ENCODE measurements at places on chromosomes 16 and 17.

- DNase-seq = no peak
These were observed 13.7 kb downstream of the BLMH start for GRCh38 chr17:30278032-30278431.

- no peak for DNase-seq
These were observed 43.2 kb downstream of the RAI1 start for GRCh38 chr17:17724307-17725010.

DNA sequence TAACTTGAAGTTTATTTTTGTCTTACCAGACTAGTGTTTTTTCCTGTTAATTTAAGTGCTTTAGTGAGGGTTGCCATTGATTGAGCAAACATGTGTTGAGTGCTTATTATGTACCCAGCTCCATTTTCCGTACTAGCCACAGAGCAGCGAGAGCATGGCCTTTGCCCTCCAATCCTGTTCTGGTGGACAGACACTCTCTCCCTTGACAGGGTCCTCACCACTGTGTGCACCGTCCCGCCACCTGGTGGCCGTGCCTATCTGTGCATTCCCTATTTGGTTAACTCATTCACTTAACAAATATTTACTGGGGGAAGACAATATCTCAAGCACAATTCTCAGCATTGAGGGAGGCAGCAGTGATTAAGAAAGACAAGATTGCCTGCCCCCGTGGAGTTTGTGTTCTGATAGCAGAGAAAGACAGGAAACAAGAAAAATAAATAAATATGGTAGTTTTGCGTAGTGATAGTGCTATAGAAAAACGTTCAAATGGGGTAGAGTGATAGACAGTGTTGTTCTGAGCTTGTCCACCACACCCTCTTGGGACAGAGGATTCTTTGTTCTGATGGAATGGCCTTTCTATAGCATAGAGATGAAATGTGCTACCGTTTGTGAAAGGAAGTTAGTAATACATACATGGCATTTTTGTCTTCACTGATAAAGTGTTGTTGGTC lies 13.0 kb downstream of the CDH13 start:
- DNase-seq = no peak

DNA sequence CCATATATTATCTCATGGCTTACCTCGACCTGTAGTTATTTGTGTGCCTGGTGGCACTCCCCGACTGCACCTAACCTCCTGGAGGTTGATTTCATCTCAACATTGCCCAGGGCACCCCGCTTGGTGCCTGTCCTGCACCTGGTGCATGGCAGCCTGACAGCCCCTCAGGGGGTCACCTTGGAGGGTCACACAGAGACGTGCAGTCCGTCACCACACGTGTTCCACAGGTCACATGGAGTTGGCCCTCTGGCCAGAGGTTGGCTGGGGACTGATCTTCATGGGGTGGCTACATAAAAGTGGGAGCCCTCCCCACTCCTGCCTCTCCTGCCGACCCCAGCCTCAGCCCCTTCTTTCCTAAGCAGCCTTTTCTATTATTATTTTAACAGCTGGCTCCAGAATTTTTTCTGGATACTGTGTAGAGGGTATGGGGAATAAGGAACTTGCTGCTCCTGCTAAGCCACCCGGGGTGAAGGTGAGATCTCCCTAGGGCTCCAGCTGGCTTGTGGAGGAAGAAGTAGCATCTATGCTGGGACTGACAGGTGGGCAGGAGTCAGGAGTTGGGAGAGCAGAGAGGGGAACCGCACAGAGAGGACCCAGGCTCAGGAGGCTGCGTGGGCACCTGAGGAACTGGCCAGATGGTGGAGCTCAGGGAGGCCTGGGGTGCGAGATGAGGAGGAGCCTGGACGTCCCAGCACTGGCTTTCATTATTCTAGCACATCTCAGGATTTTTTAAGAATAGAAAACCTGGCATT lies 12.5 kb upstream of the NKD1 start:
- DNase-seq = no peak

DNA sequence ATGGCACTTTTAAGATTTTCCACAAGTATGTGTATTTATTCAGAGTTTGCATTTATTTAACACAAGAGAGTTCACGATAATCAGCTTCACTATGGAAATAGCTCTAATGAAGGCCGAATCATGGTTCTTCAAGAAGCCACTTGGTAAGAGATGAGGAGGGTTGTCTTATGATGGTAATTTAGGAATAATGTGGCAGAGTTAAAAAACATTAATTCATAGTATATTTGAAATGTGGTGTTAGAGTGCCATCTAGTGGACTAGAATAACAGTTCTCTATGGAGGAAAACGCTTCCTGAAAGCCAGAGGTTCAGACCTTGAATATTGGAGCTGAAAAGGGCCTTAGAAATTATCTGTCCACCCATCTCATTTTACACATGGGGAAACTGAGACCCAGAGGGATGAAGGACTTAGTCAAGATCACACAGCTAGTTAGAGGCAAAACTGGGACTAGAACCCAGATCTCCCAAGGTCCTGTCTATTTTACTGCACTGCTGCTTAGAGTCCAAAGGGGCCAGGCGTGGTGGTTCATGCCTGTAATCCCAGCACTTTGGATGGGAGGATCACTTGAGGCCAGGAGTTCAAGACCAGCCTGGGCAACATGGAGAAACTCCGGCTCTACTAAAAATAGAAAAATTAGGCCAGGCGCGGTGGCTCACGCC lies 33.8 kb upstream of the KPNB1 start:
- DNase-seq = no peak

DNA sequence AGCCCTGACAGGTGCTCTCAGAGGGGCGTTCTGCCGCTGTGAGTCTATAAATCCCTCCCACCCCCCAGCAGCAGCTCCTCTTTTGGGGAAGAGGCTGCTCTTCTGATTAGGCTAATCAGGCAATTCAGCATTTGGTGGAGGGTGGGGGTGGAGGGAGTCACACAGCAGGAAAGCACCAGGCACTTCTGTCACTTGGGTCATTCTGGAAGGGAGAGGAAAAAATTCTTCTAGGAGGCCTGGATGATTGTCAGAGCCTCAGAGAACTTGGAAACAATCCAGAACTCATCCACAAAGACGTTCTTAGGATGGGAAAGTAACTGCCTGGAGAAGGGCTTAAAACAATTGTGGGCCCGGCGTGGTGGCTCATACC lies 7.3 kb upstream of the SSTR2 start:
- DNase-seq = no peak

DNA sequence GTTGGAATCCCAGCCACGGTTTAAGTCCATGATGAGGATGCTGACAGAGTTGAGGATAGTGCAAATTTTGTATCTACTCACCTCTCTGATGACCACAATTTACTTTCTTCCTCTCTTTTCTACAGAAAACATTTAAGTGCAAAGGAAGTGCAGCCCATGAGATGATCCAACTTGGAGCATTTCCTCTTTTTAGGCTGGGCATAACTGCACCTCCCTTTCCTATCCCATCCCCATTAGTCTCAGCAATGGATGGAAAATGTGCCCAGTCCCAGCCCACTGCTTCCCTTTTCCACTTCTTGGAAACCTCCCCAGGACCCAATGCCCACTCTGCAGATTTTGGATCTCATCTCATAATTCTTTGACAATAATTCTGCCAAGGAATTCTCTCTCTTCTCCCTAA lies 16.6 kb upstream of the CCL8 start:
- DNase-seq = no peak

- DNase-seq = no peak
These were observed 23.0 kb downstream of the NPTX1 start for GRCh38 chr17:80453126-80453997.

GRCh38 chr17:29059281-29059680 lies 16.3 kb downstream of the PIPOX start:
- DNase-seq = no peak

- DNase-seq = no peak
These were observed 52.4 kb downstream of the CA10 start for GRCh38 chr17:52106072-52106471.

DNA sequence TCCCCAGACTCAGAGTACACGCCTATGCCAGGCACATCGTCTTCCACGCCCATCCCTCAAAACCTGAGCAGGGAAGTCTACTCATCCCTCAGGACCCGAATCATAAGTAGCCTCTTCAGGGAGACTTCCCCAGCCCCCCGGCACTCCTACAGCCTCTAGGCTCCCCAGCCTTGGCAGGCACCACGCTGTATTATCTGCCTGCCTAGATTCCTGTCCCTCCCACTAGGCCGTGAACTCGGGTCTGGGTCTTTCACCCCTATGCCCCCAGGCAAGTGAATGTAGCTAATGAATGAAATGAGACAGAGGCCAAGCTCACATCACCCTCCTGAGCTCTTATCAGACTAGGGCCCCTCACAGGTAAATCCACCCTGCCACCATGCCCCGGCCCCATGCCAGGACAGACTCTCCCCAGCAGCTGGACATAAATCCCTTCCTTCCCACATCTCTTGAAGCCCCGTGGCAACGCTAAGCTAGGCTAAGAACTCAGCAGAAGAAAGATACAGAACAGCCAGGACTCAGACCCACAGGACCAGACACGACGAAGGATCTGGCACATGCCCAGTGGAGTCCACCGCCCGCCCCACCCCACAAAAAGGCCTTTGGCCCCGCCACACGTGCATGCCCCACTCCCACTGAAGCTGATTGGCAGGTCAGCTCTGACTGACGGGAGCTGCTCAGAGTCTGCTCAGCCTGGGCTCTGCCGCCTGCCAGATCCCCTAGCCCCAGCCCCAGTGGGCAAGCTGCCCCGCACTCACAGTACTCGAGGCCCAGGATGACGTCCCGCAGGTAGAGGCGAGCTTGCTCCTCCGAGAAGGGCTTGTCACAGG lies 13.0 kb downstream of the CAMKK1 start:
- no peak for DNase-seq

DNA sequence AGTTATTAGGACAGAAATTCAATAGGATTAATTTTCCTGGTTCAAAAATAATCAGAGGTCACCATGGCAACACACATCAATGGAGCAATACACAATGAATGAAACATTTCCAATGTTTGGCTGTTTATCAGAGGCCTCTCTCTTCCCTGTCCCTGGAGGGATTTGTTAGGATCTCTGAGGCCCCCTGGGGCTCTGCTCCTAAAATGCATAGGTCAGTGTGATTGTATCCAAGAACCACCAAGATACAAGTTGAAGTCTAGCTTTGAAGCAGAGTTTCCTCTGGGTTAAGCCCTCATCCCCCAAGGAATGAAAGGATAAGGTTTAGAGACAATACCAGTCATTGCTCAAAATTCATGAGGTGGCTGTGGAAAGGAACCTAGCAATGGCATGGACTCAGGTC lies 561.2 kb upstream of the C16orf82 start:
- no peak for DNase-seq

DNA sequence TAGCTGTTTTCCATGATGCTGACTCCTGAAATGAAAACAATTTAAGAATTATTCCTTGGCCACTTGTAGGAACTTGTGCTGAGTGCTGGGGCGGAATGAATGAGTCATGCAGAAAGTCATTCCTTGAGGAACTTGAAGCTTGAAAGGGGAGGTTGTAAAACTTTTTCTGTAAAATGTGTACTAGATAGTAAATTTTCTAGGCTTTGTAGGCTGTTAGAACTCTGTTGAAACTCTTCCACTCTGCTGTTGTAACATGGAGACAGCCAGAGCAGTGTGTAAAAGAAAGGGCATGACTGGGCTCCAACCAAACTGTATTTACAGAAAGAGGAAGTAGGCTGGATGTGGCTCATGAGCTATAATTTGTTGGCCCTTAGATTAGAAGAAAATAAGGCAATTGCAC lies 46.1 kb downstream of the ABCA8 start:
- DNase-seq = no peak

DNA sequence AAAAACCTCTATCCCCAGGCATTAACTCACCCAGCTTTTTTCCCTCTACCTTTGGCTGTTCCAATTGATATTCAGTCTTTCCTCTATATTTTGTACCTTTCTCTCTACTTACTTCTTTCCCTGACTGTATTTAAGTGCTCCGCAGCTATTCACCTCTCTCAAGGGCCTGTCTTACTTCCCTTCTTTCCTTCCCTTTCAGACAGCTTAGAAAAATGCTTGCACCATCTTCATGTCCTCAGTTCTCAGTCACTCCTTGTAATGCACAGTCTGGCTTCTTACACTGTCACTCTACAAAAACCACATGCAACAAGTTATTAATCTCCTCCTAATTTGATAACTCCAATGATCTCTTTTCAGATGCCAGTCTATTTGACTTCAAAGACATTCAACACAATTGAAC lies 163.4 kb downstream of the PHKB start:
- DNase-seq = no peak

DNA sequence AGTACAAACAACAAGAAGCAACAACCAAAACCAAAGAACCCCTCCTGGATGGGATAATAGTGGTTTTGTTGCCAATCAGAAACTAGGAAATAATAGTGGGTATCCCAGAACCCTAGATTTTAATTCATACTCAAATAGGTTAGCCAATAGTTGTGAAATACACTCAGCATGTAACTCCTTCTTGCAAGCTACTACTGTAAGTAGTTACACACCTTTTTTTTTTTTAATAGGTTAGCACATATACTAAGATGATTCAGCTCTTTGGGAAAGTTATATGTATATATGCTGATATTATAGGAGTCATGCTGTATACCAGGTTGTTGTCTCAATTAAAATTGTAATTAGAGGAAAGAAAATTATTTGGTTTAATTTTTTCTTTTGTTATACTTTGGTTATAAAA lies 92.5 kb upstream of the HAS3 start:
- DNase-seq = no peak

DNA sequence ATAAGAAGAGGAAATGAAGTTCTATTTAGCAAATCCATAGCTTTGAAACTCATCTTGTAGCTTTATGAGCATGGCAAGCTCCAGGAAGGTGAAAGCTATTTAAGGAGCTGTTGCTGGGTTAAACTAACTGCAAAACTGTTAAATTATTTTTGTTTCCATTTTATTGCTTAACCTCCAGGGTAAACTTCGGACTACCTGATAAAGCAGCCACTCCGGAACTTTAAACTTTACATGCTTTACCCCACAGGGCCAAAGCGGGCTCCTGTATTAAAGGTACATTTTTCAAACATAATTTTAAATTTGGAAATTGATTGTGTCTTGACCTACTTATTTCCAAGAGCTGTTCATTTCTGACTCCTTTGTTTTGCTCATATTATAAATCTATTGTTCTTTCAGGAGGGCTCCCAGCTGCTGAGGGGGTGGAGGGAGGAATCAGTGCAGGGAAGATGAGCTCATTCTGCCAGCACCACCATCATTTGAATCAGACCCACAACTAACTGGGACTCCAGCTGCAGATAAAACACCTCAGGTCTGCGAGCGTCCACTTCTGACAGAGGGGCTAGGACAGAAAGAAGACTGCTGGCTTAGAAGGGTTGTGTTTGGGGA lies 157.9 kb downstream of the IRX3 start:
- DNase-seq = no peak

DNA sequence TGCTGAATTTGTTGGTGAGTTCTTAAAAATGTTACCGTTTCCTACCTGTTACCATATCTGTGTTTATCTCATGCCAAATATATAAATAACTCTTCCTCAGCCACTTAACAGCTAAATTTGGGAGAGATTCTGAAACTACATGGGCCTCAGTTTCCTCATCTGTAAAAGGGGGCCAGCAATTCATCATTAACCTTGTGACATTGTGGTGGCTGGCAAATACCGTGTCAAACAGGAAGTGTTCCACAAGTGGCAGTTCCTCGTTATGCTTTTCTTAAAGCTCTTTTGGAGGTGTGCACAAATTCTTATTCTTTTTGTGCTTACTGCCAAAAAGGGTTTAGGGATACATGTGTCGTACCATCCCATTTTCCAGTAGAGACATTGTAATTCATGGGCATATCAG lies 220.4 kb upstream of the CACNG5 start:
- DNase-seq = no peak

GRCh38 chr17:58007781-58008706 lies 998 bp upstream of the SRSF1 start:
- DNase-seq = no peak

Data from T follicular helper cell (primary cell).